T-helper 9 cell (primary cell): ENCODE measurements at places on chromosomes 1 and 21.

GRCh38 chr1:14639291-14640050, 41.0 kb downstream of the KAZN start:
- no peak for DNase-seq

- DNase-seq: no peak
Observed at GRCh38 chr1:26367441-26367840, 5.1 kb downstream of the ZNF683 start.

DNA sequence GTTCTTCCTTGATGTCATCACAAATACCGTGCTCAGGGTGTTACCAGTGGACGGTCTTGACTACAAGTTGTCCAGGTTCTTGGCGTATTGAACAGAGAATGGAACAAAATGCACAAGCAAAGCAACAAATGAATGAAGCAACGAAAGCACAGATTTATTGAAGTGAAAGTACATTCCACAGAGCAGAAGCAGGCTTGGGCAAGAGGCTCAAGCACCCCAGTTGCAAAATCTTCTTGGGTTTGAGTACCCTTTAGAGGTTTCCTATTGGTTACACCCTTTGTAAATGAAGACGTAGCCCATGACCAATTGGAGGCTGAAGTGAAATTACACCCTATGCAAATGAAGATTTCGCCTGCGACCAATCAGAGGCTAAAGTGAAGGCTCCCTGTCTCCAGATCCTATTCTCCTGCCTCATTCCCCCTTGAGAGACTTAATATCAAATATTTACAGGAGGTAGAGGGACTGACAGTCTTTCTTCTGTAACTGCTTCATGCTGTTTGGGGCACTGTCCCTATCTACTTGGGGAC, 38.3 kb downstream of the YY1AP1 start:
- no peak for DNase-seq

GRCh38 chr1:230251644-230252191, 174.4 kb downstream of the PGBD5 start:
- DNase-seq: no peak

DNA sequence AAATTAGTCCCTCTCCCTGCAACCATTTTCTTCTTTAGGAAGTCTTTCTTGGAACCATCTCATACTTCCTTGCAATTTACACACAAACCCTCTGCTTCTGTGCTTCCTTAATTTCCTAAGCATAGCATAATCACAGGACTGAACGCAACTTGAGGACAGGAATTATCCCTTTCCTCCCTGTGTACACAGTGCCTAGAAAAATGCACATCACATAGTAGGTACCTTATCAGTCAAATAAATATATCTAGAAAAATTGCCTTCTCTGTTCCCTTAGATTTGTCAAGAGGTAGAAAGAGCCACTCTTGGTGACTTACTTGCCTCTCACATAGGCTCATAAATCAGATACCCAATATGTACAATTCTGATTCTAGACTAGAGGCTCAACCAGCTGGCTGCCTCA, 4.9 kb downstream of the ASPM start:
- DNase-seq: no peak

DNA sequence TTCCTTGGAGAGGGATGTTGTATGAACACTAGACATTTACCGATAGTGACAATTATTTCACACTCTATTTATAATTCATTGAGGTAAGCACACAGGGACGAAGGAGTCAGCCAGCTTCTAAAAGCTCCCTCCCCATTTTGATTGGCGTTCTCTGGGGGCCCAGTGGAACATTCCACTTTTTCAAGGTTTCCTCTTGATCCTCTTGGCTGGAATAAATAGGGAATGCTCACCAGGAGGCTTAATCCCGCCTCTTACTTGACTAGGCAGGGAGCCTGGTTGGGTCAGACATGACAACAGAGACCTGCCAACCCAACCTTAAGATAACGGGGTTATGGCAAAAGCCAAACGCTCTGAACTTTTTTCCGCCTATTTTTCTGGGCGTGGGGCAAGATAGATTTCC, 974 bp downstream of the ACTN2 start:
- no peak for DNase-seq

DNA sequence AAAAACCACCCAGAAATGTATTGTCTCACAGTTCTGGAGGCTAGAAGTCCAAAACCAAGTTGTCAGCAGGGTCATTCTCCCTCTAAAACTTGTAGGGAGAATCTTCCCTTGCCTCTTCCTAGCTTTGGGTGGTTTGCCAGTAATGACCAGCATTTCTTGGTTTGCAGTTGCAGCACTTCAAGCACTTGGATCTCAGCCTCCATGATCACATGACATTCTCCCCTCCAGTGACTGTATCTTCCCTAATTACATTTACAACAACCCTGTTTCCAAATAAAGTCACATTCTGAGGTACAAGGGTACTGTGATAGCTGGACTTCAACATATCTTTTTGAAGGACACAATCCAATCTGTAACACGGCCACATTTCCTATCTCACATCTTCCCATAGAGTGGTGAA, 37.2 kb downstream of the EVI5 start:
- no peak for DNase-seq

GRCh38 chr21:42544544-42544943, 30.9 kb downstream of the SLC37A1 start:
- no peak for DNase-seq

DNA sequence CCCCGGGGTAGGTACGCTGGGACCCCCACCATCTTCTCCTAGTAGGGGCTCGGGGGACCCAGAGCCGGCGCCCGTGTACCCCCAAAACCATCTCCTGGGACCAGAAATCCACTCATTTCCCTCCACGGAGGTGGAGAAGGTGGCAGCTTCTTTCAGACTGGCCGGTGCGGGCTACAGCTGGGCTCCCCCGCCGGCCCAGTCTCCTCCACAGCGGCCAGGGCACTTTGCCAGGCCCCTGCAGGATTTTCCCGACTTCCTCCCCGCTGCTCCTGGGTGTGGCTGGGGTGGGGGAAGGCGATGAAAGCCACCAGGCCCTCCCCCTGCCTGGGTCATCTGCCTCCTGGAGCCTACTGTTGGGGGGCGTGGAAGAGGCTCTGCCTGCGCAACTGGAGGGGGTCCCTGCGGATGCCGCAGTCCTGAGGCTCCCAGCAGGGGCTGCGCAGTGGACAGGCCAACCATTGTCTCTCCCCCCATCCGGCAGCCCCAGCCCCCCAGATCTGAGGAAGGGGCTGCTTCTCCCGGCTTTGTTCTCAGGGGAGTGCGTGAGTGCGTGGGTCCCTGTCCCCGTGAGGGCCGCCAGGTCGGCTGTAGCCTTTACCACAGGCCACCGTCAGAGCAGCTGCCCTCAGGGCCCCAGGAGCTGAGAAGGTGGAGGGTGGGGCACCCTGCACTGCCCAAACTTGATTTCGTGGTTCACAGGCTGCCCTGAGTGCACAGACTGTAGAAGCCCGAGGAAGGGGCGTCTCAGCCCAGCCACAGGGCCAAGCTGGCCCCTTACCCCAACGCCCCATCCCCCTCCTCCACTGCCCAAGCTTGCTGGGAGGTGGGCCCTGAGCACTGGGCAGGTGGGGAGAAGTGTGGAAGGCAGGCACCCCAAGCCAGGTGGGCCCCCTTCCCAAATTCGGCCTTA, 1.3 kb downstream of the AGRN start:
- no peak for DNase-seq

- DNase-seq: no peak
Observed at GRCh38 chr21:45972716-45973474, 8.7 kb upstream of the COL6A1 start.

DNA sequence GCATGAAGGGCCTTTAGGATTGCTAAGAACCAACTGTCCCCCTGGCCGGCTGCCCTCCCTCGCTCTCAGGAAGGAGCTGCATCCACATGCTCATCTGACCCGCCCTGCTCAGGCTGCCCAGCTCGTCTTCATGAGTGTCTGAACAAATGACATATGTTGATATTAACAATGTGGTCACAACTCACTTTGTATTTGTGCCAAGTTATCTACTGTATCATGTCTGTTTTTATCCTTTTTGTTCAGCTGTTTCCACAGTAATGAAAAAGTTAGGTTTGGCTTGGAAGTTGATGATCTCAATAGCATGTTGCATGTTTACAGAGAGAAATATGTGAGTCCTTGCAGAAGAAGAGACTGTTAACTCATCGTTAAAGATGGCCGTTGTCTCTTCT, 75.1 kb downstream of the PHTF1 start:
- DNase-seq: no peak

DNA sequence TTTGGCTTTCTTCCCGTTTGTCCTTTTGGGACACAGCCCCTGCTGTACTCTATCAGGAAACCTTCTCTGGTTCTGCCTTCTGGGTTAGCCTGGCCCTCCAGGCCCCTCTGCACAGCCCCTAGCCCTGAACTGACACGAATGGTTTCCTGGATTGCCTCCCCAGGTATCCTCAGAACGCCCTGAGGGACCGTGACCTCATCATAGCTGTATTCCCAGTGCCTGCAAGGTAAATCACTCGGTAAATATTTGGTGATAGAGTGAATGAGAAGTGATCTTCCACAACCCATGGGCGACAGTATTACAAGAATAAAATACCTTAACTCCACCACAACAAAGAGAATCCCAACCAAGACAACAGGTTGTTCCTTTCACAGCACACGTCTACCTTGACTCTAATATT, 637.2 kb downstream of the SMYD3 start:
- no peak for DNase-seq

- DNase-seq: no peak
Observed at GRCh38 chr1:169548282-169548681, 38.0 kb downstream of the F5 start.

GRCh38 chr1:40038697-40039096, 1.8 kb upstream of the CAP1 start:
- DNase-seq: no peak

GRCh38 chr1:96968541-96968940, 247.0 kb downstream of the PTBP2 start:
- no peak for DNase-seq

GRCh38 chr21:32842146-32842545, 70.6 kb upstream of the PAXBP1 start:
- no peak for DNase-seq

- DNase-seq: no peak
Observed at GRCh38 chr21:30434033-30434631, 4.1 kb downstream of the KRTAP13-4 start.

DNA sequence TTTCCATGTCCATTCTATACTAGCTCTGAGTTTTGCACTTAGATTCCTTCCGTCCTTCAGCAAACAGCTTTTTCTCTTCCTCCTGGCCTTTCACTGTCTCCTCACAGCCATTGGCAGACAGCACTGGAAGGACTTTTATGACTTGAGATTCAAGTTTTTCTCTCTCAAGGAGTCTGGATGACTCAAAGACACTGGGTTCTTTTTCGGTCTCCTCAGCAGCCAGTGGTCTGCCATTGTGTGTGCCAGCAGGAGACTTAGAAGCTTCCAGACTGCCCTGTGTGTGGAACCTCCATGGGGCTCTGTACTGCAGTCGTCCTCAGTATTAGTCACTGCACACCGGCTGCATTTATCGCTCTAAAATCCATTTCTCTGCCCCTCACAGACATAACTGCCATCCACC, 30.5 kb downstream of the NTNG1 start:
- no peak for DNase-seq

DNA sequence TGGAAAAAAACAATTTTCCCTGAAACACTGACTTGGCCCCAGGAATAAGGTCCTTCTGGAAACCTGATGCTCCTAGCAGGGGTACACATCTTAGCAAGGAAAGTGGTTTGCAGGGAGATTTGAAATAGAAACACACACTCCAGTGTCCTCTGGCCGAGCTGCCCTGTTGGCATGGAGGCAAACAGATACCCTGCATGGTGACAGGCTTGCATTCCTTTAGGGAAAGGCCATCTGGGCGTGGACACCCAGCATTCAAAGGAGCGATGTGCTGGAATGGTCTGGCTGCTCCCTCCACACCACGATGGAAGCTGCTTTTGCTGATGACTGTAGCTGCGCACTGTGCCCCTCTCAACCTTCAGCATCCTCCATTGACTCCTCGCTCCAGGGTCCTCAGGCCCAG, 41.5 kb upstream of the BCAR3 start:
- no peak for DNase-seq

GRCh38 chr1:116020668-116021272, 44.5 kb downstream of the SLC22A15 start:
- DNase-seq: peak; percentile 10

- DNase-seq: no peak
Observed at GRCh38 chr1:85585799-85586198, 5.2 kb downstream of the CCN1 start.

DNA sequence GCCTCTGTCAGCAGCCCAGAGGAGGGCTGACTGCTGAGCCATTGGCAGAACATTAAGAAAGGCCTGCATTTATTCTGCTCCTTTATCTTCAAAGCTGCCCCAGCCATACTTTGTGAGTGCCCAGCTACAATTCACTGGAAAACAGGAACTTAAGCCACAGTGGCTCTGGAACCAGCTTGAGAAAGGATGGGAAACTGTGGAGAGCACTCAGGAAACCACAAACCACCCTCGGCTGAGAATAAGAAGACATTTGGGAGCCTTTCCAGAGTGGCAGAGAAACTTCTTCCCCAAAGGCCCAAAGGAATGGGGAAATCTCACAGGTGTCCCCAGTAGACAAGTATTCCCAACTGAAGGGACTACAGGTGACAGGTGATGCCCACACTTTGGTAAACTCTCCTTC, 1.8 kb downstream of the LAMB3 start:
- no peak for DNase-seq

- DNase-seq: no peak
Observed at GRCh38 chr1:111988743-111989453, 570 bp downstream of the KCND3 start.

DNA sequence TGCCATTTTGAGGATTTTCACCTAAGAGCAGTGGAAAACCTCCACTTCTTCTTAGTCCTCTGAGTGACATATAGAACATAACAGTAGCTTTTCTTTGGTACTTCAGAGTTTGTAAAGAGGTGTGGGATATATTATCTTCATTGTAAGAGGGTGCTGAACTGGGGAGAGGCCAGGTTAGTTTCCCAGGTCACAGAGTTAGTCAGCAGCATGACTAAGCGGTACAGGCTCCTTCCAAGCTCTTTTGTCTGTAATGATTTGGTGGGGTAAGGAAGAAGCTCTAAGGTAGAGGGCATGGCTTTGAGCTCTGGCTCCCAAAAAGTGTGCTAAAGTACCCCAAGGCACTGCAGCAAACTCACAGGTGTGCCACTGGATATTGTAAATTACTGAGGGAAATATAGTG, 325.0 kb upstream of the PLXNA2 start:
- no peak for DNase-seq

- no peak for DNase-seq
Observed at GRCh38 chr1:152035539-152036266, 1.1 kb downstream of the S100A11 start.

DNA sequence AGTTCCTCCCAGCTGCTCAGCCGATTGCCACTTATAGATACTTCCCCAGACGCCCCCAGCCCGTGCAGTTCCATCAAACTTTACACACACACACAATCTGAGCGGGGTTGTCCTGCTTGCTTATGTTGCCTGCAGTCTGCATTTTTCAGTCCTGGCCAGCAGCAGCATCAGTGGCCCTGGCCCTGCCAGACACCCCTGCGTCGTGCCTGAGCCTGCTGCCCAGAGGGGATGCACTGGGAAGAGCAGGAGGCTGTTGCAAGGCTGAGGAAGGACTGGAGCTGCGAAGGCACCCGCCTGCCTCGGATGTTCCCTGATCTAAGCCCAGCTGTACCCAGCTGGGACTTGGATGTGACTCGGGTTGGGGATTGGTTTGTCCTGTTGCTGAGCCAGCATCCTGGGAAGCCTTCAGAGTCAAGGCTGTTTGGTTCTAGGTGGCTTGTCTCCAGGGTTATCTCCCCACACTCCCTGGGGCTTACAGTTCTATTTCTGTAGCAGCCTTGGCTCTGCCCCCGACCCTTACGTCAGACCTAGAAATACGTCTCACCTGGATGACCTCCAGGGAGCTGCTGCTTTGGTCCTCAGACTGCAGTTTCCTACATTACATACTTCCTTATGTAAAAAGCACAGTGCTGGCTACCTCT, 42.3 kb downstream of the MAN1C1 start:
- DNase-seq: no peak
